GDM1 (cell line): ENCODE measurements at places on chromosomes 2 and 18.

DNA sequence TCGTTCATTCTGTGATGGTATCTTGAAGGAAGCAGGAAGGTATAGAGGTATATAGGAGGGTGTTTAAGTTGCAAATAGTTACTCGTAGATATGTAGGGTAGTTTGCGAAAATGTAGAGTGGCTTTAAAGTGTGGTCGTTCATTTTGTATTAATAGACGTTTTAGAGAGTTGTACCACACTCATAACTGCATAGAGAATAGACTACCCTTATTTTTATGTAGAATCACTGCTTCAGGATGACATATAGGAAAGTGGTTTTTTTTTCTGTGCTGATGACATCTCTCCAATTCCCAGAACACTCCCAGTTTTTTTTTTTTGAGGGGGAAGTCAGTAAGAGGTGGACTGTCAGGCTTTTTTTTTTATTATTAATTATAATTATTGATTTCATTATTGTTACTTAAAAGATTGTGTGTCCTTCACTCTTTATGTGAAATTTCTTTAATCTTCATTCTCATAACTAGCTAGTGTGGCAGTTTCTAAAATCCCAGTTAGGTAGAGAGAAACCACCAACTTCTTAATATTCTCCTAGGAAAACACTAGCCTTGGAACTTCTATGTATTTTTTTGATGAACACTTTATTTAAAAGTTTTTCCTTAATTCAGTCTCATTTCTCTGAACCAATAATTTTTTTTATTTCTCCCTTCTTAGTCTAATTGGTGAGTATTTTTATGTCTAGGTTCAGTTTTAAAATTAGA is 1.5 kb downstream of the ACTR3 start:
- no peak for DNase-seq

GRCh38 chr2:144835634-144836350 is 315.9 kb upstream of the ZEB2 start:
- no peak for DNase-seq

DNA sequence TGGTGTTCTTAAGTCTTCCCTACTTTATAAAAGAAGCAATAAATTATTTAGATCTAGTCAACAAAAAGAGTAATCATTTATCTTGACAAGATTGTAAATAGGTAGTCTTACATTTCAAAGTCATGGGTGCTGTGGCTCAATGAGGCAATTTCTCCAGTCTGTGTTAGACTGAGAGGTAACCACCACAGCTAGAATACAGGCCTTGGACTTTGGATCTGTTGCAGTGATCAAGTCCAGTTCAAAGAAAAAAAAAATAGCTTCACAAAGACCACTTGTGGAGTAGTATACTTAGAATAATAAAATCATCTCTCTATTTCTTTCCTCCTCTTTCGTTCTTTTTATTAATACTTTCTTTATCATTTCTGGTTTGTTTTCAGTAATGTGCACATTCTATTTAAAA is 93.1 kb upstream of the FSIP2 start:
- DNase-seq: no peak

DNA sequence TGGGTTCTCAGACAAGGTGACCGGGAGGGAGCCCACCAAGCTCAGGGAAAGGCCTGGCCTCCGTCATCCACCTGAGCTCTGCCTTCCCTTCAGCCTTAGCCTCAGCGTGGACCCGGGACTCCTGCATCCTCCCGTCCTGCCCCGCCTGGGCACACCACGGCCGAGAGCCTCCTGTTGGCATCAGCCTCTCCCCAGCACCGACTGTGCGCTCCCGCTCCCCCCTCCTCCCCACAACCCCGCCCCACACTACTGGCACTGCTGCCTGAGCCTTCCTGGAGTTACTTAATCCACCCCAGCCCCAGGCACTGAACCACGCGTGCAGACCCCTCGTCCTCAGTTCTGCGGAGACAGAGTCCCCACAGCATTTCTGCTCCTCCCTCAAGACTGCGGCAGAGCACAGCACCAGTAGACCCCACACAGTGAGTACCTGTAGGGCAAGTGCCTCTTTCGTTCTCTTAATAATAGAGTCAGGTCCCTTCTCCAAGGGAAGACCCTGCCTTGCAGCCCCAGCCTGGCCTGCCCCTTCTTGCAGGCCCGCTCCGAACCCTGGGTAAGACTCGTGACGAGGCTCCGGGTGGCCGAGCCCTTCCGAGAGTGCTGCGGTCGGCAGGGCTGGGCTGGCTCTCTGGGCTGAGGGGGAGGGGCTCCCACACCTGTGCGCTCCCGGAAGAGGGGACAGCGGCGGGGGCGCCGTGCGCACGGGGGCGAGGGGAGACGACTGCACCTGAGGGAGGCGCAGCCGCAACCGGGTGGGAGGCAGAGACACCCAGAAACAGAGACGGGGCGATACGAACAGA is at the start of gene AMER3:
Gene AMER3 (plus strand): TSS at position 285 of the 797 bp plus-strand sequence. CDS start 6,533 bp downstream, outside the sequence.
- DNase-seq: no peak

DNA sequence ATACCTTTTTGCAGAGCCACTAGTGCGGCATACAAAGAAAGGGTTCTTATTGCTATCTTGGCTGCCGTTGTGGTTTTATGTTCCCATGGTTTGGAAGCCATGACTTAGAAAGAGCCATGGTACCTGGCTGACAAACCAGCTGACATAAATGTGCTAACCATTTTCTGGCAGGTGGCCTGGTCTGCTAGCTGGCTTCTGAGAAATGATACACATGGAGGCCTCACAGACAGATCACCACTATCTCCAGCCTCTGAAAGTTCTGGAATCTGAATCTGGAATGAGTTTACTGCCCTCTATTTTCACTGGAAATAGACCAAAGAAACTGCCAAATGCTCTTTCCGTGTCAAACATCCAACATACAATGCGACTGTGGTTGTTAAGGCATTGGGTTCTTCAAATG is 123.7 kb downstream of the QPCT start:
- no peak for DNase-seq

- no peak for DNase-seq
These were observed 293.0 kb downstream of the RDH14 start for GRCh38 chr2:18267501-18267900.

DNA sequence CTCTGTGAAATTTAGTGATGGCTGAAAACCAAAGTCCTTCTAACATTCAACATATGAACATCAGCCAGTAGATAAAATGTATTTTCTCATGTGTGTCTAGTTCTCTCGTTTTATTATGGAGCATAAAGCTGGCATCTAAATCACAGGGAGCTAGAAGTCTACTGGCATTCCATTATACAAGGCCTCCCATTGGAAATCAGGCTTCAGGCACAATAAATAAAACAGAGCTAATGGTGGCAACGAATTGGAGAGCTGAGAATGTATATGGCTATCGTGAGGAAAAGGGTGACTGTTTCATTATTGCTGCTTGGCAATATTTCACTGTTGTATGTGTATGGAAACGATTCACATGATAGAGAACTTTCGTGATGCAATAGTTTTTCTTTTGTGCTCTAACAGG is 62.4 kb downstream of the SLC5A7 start:
- no peak for DNase-seq

DNA sequence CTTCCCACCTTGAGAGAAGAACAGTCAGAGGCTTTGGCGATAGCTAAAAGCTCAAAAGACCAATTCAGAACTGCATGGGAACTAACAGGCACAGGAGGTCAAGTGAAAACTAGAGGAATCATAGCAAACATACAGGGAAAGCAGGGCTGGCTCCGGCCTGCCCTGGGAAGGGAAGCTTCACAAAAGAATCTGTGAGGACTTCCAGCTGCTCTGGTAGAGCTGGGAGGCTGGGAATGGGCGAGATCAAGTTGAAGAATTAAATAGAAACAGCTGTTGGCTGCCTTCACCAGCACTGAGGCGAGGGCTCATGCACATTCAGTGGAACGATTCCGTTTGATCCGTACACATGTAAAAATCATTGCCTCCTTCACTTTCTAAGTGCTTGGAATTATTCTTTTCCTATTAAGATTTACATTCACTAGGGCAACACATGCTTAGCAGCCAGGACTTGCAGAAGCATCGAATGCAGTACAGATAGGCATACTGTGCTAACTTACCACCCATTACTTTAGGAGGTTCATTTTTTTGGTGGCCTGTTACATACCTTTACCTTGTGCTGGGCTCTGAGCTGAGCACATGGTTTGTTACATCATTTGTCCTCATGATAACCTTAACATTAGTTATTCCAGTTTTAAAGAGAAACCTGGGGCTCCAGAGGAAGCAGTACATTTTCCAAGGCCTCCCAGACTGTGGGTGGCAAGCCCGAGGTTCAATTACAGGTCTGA is 125.4 kb upstream of the RNF152 start:
- DNase-seq: no peak

GRCh38 chr18:35183886-35184285 is 56.9 kb upstream of the ZNF397 start:
- no peak for DNase-seq

DNA sequence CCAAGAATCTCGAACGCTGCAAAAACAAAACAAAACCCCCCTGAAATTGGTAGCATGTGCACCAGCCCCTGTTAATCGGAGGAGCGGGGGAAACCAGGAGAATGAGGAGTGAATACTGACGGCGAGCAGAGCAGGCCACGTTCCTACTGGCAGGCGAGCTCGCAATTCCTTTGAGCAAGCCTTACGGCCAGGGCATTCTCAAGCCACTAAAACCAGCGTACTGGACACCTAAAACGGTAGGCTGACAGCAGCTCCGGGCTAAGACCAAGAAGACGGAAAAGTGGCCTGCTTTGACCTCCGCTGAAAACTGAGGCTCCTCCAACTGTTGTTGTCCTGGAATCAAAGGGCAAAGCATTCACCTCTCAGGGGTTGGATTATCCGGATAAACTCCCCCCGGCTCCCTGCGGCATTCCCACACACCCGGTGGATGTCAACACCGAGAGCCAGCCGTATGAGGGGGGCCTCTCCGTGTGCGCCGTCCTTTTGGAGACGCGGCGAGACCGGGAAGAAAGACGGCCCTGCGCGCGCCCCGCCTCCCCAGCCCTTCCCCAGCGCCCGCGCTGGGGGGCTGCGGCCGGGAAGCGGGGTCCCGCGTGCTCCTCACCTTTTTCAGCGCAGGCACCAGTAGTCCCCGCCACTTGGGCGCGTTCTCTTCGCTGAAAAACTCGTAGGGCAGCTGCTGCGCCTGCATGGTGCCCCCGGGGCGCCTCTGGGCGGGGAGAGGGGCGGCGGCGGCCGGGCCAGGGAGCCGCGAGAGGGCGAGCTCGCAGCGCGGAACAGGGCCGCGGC is 925 bp downstream of the SOS1 start:
- peak; percentile 32 for DNase-seq

- DNase-seq: peak; percentile 28
These were observed 79.6 kb downstream of the MBP start for GRCh38 chr18:77052983-77053309.

- no peak for DNase-seq
These were observed 18.3 kb downstream of the SGPP2 start for GRCh38 chr2:222442665-222443064.

DNA sequence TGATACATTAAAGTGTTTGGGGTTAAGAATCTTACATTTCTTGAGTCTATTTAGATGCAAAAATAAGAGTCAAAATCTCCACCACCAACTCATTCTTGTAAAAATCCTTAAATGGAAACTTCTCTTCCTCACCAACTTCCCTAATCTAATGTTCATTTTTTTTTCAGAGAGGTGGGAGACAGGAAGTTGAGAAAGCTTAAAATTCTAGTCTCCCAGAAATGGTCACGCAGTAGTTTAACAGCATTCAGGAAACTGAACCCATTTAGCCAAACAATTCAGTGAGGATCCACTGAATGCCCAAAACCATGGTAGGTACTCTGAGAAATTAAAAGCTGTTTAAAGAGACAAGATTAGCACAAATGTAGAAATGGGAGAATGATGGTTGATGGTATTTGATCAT is 69.0 kb downstream of the TXNL1 start:
- DNase-seq: no peak

DNA sequence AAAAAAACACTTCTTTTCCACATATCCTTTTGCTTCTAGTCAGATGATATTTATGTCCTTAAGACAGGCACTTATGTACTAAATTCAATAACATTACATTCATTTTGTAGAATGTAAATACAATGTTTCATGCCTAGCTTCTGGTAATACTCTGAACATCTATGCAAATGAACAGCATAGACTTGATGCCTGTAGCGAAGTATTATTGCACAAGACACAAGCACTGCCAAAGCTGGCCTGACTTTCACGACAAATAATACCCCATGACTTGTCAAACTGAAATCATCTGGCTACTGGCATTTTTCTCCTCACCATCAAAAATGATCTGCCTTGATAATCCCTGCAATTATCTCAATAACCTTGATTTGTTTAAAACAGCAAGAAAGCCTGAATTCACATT is 101.3 kb downstream of the L3MBTL4 start:
- no peak for DNase-seq

GRCh38 chr2:197517150-197517549 is 1.3 kb downstream of the MOB4 start:
- no peak for DNase-seq

DNA sequence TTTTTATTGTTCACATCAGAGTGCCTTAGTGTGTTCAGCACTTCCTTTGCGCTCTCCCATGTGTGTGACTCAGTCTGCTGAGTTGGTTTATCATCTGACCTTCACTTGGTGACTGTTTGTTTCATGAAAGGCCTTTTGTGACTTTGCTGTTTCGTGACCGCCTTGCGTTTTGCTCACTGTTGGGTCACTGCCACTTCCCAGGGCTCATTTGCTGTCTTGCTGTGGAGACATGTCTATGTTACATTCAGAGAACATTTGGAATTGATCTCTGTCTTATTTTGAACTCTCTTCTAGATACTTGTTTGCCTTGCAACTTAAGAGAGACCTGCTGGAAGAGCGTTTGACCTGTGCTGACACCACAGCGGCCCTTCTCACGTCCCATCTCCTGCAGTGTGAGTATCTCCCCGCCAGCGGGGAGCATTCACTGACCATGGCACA is 54.7 kb downstream of the FARP2 start:
- no peak for DNase-seq

DNA sequence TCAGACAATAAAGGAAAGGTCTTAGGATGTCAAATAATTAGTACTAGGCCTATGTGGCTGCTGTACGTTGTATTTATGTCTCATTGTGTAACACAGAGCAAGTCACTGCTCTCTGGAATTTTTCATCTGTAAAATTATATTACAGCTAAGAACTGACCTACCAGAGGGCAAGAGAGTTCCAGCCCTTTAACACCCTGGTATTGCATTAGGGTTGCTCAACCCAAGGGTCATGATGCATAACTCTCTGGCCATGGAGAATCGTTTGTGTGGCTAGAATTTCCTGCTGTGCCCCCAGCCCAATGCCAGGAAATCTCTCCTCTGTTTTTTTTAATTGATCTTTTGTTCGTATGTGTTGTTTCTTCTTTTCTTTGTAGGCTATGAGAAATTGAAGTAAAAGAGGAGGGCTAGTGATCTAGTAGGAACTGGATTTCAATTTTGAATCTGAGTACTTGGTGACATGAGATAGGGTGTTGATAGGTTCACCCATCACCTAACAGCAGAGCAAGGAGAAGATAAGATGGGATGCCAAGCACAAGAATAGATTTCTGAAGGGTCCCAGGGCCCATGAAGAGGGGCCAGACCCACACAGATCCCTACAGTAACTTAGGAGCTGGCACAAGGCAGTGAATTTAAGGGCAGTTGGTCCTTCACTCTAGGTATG is 571.2 kb upstream of the TNP1 start:
- DNase-seq: no peak

GRCh38 chr2:181812106-181812743 is 79.3 kb upstream of the ITPRID2 start:
- no peak for DNase-seq

GRCh38 chr18:5963267-5963666 is 67.9 kb upstream of the TMEM200C start:
- no peak for DNase-seq
